ENCODE measurements at places on chromosomes 4 and X.

GRCh38 chr4:173498023-173498422 lies 32.0 kb downstream of the HAND2 start:
- DNase-seq, result no peak

GRCh38 chr4:47774079-47774478 lies 63.8 kb downstream of the CORIN start:
- DNase-seq, result no peak

- no peak for DNase-seq
These were observed 298.8 kb upstream of the CTSO start for GRCh38 chr4:156252358-156252921.

DNA sequence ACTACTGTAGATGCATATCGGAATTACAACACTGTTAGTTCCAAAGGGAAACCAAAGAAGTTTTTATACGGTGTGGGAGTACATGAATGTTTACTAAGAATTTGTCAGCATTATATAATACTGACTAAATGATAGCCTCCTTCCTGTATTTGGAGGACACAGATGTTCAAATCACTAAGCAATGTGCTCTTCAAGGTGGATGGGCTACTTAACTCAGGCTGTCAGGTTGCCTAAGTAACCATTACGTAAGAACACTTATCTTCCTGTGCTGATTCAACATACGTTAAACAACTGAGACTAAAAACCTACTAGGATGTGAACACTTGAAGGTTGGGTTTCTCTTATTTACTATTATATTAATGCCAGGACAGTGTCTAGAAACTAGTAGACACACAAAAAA lies 81.9 kb upstream of the HPGD start:
- DNase-seq, result no peak

GRCh38 chr4:145843148-145843547 lies 95.5 kb downstream of the ZNF827 start:
- no peak for DNase-seq

- DNase-seq, result no peak
These were observed 2.2 kb upstream of the MID2 start for GRCh38 chrX:107823456-107823855.

DNA sequence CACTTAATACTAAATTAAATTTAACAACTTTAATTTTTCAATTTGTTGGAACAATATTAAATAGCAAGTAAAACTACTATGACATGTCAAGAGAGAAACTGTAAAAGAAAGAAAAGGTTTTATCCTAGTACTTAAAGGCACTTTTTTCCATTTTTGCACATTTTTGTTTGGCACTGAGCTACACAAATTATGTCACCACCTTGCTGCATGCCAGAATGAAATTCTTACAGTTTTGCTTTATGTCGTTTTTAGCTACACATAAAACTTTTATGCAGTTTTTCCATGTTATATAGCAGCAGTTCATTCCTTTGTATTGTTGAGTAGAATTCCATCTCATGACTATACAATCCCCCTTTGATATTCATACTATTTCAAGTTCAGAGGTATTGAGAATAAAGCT lies 99.1 kb upstream of the RXFP1 start:
- DNase-seq, result no peak

- no peak for DNase-seq
These were observed 10.4 kb upstream of the GABRE start for GRCh38 chrX:151984902-151985301.

DNA sequence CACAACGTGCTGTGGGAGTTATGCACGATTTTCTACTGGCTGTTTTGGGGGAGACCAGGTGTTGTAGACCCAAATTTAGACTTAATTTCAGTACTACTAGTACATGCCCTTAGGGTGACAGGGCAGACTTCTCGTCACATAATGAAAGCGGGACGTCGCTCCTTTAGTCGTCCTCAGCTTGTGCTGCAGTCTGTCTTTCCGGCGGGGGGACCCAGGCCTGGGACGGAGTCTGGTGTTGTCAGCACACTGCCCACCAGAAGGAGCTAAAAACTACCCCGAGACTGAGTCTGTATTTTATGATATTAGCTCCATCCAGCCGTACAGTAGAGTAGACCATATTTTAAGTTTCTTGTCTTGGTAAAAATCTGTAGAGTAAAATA lies 35.5 kb downstream of the NOP14 start:
- no peak for DNase-seq

DNA sequence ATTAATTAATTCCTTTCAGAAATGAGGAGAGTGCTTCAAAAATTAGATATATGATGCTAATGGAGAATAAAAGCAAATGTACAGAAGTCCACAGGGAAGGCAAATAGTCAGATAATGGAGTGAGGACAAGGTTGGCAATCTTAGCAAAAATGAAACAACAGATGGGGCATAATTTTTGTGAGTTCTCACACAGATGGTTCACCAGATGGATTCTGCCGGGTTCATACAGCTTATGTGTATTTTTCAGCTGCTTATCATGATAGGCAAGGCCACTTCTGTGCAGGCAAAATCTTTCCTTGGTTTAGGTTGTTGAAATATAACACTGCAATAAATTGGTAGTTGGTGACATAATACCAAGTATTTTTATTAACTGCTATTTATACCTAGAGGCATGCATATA lies 1539.0 kb upstream of the IGFBP7 start:
- DNase-seq, result no peak

- no peak for DNase-seq
These were observed 94.5 kb upstream of the IQCM start for GRCh38 chr4:149910177-149910576.

DNA sequence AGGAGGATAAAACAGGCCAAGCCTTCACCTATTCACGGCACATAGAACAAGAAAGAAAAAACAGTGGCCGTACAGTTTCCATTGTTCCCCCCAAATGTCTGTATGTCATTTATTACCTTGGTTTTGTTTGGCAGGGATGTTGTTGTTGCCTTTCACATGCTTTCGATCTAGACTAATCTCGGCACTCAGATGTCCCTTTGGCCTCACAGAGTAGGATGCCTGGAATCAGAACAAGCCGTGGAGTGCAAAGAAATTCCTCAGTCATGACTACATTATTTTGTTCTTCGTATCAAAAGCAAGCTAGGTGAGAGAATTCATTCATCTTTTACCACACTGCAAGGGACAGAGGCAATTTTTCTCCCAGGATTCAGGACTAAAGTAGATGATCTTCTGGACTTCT lies 106.9 kb downstream of the SMIM20 start:
- DNase-seq, result no peak

DNA sequence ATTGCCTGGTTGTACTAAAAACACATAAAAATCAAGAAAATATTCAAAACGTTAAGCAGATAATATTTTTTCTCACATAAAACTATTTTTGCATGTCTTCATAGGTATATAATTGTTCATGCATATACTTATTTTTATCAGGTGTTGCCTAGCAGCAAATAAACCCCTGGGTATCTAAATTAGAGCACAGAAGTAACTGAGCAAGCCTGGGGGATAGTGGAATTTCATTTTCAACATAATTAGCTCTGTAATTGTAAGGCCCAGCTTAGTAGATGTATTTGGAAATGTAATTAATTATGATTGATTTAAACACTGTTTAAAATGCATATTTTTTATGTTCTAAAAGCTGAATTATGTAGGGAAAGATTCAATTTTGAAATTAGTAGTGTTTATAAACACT lies 82.9 kb downstream of the ANKRD50 start:
- DNase-seq, result no peak

Measured in T follicular helper cell (primary cell).